ENCODE measurements at places on chromosomes 1 and 21. TPM values are rescaled to one million over a fixed set of nuclear protein-coding genes. Genes with fewer than 3 reads are reported as not detected.

Gene NBPF8
- 6.4 TPM for total RNA-seq

GRCh38 chr1:5979536-5980313, 12.5 kb downstream of the NPHP4 start:
- H3K36me3 ChIP-seq, result peaks cover 23% of the 10 kb centered on the region
- no peaks in the 10 kb centered on the region for H3K4me1 ChIP-seq
- H3K27ac ChIP-seq, result no peak overlapping the region
- H3K4me3 ChIP-seq, result no peak overlapping the region
- no peaks in the 10 kb centered on the region for H3K27me3 ChIP-seq
- DNase-seq, result no peak

- no peak overlapping the region for H3K4me3 ChIP-seq
- DNase-seq, result peak; percentile 61
- H3K27me3 ChIP-seq, result no peaks in the 10 kb centered on the region
- peaks cover 8% of the 10 kb centered on the region for H3K4me1 ChIP-seq
- peaks cover 50% of the 10 kb centered on the region for H3K36me3 ChIP-seq
Measured at GRCh38 chr1:180950321-180950720, 37.6 kb downstream of the KIAA1614 start.

DNA sequence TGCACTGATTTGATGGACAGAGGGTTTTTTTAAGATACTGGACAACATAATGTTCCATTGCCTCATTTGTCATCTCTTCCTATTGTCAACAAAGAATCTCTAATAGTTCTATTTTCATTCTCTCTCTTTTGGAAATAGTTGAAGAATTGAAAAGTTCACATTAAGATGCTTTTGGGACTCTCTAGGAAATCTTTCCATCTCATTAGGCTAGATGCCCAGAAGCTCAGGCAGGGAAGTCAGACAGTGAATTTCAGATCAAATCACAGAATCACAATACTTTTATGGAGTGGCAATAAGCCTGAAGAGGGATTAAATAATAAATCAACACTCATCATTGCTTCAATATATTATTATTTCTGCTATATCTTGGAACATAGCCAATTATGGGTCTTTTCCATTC, 29.2 kb downstream of the NEGR1 start:
- no peak overlapping the region for H3K27ac ChIP-seq
- H3K4me3 ChIP-seq, result no peak overlapping the region
- DNase-seq, result no peak
- no peaks in the 10 kb centered on the region for H3K4me1 ChIP-seq
- H3K36me3 ChIP-seq, result no peaks in the 10 kb centered on the region

- DNase-seq, result no peak
- H3K36me3 ChIP-seq, result no peaks in the 10 kb centered on the region
- no peak overlapping the region for H3K27ac ChIP-seq
Measured at GRCh38 chr1:208101661-208102431, 142.3 kb downstream of the PLXNA2 start.

GRCh38 chr1:93005252-93005598, 44.0 kb upstream of the DIPK1A start:
- no peaks in the 10 kb centered on the region for H3K36me3 ChIP-seq
- H3K27ac ChIP-seq, result no peak overlapping the region
- DNase-seq, result no peak
- no peaks in the 10 kb centered on the region for H3K4me1 ChIP-seq
- no peaks in the 10 kb centered on the region for H3K27me3 ChIP-seq

DNA sequence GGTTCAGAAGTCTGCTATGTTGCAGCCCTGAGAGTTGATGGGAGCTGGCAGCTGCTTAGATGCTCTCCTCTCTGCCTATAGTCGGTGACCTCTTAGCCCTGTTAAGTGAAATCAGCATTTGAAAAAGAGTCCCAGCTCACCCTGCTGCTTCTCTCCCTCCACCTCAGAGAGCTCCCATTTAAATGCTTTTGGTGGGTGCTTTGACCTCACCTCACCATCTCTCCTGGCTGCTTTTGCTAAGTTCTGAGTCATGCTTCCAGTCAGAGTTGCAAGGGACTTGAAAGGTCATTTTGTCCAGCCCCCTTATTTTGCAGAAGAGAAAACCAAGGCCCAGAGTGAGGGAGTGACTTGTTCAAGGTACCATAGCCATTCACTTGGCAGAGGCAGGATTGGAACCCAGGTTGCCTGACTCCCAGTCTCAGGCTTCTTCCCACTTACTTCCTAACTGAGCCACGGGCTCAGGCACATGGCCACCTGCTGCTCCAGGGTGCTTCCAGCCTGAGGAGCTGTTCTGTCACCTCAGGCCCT, 3.3 kb downstream of the MAPKAPK2 start:
- no peaks in the 10 kb centered on the region for H3K4me1 ChIP-seq
- peak overlapping the region; percentile 82 for H3K4me3 ChIP-seq
- no peaks in the 10 kb centered on the region for H3K36me3 ChIP-seq
- DNase-seq, result peak; percentile 58

DNA sequence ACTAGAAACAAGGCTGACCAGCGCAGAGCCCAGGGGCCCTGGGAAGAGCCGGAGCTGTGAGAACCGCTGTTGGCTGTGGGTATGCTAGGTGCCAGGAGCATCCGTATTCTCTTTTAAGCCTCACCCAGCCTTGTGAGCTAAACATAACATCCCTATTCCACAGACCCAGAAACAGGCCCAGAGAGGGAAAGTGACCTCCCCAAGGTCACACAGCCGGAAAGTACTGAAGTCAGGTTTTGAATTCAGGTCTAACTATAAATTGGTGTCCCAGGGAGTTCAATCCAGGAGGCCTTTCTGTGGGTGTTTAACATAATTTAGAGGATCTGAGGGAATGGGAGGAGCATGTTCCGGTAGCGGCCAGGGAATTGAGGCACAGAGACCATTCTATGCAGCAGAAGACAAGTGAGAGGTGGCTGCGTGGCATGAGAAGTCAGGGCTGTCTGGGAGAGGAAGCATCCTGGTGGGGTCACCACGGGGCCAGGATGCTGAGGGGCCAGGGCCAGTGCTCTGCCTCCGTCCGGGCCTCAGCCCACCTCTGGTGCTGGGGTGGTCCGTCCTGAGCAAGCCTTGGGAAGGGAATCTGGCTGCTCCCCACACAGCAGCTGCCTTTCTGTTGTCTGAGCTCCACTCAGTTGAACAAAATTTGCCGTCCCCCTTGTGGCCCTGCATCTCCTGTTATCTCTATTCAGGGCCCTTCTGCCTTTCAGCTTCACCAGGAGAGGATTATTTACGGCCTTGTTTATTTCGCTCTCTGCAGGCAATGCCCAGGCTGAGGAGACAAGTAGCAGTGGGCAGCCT, 338.8 kb upstream of the VAMP3 start:
- H3K36me3 ChIP-seq, result no peaks in the 10 kb centered on the region
- H3K4me1 ChIP-seq, result no peaks in the 10 kb centered on the region
- DNase-seq, result no peak
- H3K27me3 ChIP-seq, result no peaks in the 10 kb centered on the region
- H3K27ac ChIP-seq, result no peak overlapping the region

GRCh38 chr1:17861685-17862084, 106.6 kb downstream of the ACTL8 start:
- H3K27ac ChIP-seq, result no peak overlapping the region
- H3K27me3 ChIP-seq, result no peaks in the 10 kb centered on the region
- H3K4me3 ChIP-seq, result no peak overlapping the region
- no peaks in the 10 kb centered on the region for H3K4me1 ChIP-seq
- DNase-seq, result no peak

GRCh38 chr1:53695116-53695515, 43.8 kb downstream of the GLIS1 start:
- H3K27me3 ChIP-seq, result peaks cover 9% of the 10 kb centered on the region
- no peaks in the 10 kb centered on the region for H3K4me1 ChIP-seq
- no peak for DNase-seq
- no peak overlapping the region for H3K4me3 ChIP-seq
- H3K27ac ChIP-seq, result no peak overlapping the region
- no peaks in the 10 kb centered on the region for H3K36me3 ChIP-seq

All from sigmoid colon (tissue), 7 donors.